ENCODE measurements at places on chromosomes 4 and X.

DNA sequence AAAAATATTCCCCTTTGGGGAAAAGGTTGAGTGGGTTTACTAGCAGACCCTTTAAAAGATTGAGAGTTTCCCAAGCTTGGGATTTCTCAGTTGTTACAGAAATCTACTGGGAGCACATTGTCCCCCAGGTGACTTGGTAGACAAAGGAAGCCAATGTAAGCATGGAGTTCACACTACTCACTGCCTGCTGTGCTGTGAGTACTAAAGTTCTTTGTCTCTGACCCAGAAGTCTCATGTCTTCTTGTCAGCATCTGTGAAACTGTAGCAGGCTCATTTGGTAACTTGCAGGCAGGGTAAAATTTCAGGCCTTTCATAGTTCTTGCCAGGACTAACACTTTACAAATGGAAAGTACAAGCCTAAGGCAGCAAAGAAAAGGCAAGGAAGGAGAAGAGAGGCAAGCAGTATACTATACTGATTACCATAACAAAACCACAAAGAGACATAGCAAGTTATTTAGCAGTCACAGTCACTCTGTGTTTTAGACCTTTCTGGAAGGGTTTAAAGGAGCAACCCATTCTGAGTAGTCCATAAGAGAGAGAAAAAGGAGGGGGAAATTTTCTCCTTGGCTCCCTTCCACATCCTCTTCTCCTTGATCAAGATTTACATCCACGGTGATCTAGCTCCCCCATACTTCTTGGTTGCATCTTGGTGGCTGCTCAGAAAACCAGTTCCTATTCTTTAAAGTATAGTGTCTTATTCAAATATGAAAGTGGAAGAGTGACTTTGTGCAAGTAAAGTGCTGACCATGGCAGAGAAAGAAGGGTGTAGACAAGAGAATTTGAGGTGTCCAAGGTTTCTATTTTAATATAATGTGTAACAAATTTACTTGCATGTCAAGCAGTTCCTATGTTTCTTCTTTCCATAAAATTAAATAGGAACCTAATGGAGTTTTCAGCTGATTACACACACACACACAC lies 160.0 kb upstream of the PDE5A start:
- DNase-seq, result no peak

DNA sequence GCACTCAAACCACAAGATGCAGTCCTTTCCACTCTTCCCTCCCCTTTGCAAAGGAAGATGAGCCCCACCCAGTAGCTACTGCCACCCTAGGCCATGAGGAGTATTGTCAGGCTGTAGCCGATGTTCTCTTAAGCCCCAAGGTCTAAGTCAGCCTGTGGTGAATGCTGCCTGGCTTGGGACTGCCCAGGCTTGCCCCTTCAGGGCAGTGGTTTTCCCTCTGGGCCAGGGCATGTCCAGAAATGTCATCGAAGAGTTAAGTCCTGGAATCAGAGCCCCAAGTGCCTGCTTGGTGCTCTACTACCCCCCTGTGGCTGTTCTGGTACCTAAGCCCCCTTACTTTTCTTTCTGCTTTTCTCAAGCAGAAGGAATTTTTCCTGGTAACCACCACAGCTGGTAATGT lies 11.8 kb upstream of the PGK1 start:
- DNase-seq, result no peak

- no peak for DNase-seq
Observed at GRCh38 chr4:122744229-122744628, 11.7 kb downstream of the BBS12 start.

- DNase-seq, result no peak
Observed at GRCh38 chr4:102219129-102219528, 126.2 kb downstream of the SLC39A8 start.

DNA sequence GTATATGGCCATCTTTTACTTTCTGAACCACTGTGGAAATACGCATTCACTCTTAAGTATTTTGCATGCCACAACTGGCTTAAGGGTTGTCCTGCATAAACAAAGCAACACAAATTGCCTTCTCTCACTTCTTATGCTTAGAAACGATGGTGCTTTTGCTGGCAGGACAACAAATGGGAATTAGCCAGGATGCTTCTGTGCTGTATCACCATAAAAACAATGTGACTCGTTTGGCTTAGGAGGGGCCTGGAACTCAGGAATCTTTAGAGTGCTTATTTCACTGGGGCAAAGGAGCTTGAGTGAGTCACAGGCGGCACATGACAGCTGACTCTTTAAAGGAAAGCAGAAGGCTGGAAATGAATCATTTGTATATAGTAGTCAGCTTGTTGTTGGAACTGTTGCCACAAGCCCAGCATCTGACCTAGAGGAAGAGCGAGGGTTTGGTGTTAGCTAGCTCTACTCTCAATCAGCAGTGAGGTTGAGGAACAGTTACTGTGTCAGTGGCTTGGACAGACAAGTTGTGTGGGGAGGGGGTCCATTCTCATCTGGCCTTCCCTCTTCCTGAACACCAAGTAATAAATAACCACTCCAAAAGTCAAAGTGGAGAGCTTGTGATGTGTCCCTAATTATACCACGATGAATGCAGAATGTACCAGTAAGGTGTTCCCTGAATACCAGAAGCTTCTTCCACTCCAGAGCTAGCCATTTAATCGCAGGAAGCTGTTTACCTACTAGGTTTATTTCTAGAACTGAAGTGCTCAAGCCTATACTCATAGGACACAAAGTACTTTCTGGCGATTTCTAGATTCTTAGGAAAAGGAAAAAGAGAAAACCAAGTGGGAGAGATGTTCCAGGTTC lies 293.1 kb downstream of the CAMK2D start:
- no peak for DNase-seq

DNA sequence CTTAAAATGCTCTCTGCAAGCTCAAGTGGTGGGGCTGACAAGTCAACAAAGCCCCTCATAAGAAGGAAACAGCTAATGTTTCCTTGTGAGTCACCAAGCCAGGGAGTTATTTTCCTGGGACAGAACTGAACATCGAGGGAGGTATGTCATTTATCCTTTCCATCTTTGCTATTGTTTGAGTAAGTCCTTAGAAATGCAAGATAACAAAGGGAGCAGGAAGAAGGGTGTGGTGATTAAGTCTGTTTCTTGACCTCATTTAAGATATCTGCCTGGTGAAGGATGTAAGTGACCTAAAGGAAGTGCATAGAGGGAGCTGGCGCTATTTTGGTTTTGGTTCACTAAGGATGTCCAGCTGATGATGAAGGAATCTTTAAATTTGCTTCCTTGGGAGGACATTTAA lies 39.9 kb downstream of the ATG4A start:
- no peak for DNase-seq

GRCh38 chr4:3290889-3291321 lies 1.9 kb upstream of the RGS12 start:
- no peak for DNase-seq

DNA sequence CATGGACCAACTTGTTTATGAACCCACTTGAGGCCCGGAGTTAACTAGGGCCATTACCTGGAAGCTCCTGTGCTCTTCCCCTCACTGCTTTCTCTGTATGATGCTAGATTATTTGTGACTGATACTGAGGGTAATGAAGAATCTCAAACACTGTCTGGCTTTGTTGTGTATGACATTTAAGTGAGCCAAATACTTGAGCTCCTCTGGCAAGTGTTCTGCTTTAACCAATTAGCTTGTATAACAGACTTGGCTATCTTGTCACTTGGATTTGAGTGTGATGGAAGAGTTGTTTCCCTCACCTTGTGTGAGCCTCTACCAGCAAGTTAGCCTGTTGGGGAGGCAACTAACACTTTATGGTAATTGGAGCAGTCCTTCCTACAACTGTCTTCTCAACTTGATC lies 42.7 kb downstream of the CCNG2 start:
- DNase-seq, result no peak

GRCh38 chr4:102064747-102065442 lies 274.4 kb downstream of the BANK1 start:
- DNase-seq, result no peak

DNA sequence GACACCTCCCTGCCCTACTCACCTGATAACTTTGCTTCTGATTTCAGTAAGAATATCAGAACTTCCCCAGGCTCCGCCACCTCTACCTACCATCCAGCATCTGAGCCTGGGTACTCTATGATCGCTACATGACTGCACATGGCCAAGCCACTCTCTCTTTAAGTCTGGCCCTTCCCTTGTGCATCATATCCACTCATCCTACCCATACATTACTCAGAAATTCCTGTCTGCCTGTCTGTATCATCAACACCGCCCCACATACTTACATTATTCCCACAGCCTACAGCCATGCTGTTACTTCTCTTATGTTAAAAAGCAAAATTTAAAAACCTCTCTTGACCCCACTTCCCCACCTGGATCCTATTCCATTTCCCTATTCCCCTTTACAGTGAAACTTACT lies 84.7 kb downstream of the SCD5 start:
- DNase-seq, result no peak

Data from stimulated activated CD8-positive, alpha-beta memory T cell treated with anti-CD3 and anti-CD28 coated beads, Interleukin-7, amount 100 ng/mL, for 1 hour (primary cell).